Bone marrow (tissue), 2 donors: ENCODE measurements at places on chromosomes 13 and 19.

GRCh38 chr19:20969498-20969897 lies 46.4 kb downstream of the ZNF85 start:
- DNase-seq = no peak

DNA sequence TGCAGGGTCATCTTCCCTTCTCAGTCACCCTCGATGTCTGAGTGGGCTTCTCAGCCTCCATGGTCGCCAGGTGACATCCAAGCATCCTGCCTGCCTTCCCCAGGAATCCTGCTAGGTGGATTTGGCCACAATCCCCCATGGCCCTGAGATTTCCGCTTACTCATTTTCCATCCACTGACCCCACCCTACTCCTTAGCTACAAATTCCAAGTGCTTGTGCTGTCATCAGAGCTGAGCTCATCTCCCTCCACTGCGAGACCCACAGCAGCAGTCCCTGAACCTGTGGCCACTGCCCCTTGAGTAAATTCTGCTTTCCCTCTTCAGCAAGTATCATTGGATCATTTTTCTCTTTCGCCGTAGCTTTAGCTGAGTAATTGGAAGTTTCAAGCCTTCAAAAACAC lies 90.5 kb upstream of the ANKRD10 start:
- DNase-seq = no peak

- DNase-seq = no peak
These were observed 3.3 kb downstream of the ALOX5AP start for GRCh38 chr13:30738526-30739236.

GRCh38 chr19:5144545-5145179 lies 175.7 kb downstream of the KDM4B start:
- DNase-seq = no peak

DNA sequence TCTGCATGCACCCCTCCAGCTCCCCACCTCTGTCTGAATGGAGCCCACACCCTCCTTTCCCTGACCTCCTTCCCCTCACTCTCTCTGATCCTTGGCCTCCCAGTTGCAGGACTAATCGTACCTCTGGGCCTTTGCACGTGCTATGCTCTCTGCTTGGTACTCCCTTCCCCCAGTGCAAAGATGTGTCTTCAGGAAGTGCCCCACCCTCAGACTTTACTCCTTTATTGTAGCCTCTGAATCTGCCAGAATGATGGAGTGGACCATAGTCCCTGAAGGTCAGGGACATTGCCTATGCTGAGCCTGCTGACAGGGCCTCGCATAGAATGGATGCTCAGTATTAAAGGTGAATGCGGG lies 1.3 kb upstream of the JUND start:
- no peak for DNase-seq

GRCh38 chr13:46165485-46166223 lies 16.3 kb downstream of the LCP1 start:
- no peak for DNase-seq

DNA sequence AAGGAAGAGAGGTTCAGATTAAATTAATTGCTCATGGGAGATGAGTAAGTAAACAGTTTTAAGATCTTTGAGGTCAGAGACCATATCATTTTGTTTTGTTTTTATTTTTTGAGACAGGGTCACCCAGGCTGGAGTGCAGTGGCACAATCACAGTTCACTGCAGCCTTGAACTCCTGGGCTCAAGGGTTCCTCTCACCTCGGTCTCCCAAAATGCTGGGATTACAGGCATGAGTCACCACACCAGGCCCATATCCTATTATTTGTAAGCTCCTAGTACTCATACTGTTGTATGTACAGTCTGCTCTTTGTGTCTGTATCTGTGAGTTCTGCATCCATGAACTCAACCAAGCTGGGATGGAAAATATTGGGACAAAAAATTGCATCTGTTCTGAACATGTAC lies 6.0 kb upstream of the RASL11A start:
- no peak for DNase-seq
